ENCODE measurements at places on chromosomes 5 and 9.

GRCh38 chr5:143955141-143955540 lies 143.2 kb downstream of the HMHB1 start:
- no peak for DNase-seq

DNA sequence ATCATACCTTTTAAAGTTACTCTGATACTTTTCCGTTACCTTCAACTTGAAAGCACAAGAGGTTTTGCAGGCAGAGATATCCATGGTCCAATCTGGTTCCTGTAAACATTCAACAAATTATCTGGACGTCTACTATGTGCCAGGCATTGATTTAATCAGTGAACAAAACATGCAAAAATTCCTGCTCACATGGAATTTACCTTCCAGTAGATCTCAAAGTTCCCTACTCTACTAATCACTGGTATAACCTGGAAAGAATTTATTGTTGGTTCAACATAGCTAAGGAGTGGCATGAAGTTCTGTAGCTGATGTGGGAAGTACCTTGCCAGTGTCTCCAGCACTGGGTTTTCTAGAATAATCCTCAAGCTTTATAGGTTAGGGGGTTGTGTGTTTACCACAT lies 9.8 kb downstream of the OCLN start:
- no peak for DNase-seq

DNA sequence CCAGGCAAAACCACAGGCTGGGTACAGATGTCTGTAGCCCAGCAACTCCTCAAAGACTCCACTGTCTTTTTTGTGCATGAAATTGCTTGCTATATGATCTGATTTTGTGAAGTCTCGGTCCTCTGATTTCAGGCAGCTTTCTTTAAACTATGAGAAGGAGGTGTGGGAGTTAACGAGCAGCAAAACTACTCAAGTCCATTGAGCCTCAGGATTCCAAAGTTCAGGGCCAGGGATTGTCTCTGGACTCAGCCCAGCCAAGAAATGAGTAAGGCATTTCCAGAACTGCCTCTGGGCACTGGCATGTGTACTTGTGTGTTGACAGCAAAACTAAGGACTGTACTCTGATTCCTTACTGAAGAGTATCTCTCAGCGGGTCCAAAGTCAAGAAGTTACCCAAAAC lies 53.4 kb upstream of the GLIS3 start:
- no peak for DNase-seq

GRCh38 chr5:103502662-103503061 lies 59.9 kb downstream of the NUDT12 start:
- no peak for DNase-seq

DNA sequence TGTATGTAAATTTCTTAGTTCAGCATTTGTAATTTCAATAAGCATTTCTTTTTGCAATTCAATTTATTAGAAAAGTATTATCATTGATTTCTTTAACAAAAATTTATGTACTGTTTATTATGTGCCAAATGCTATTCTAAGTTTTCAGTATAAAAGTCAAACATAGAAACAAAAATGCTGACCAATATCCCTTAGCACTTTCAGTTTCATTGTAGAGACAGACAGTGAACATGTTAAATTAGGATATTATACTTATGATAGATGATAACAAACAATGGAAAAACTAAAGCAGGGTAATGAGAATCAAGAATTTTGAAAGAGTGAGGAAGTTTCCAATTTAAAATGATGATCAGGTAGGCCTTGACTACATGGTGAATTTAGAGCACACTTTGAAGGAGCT lies 1106.0 kb downstream of the TAF11L14 start:
- DNase-seq, result no peak

- DNase-seq, result no peak
Measured at GRCh38 chr9:33211695-33212393, 28.1 kb upstream of the SPINK4 start.
